ENCODE measurements at places on chromosomes 13 and 19.

- no peak for DNase-seq
Measured at GRCh38 chr13:22369840-22370239, 699.0 kb downstream of the FGF9 start.

- DNase-seq = no peak
Measured at GRCh38 chr19:49155005-49155819, at the start of gene HRC. Gene HRC (minus strand): TSS chr19:49155396. CDS start chr19:49155237, 159 bp downstream.

- peak; percentile 91 for DNase-seq
Measured at GRCh38 chr19:6236310-6237291, 43.2 kb downstream of the MLLT1 start.

DNA sequence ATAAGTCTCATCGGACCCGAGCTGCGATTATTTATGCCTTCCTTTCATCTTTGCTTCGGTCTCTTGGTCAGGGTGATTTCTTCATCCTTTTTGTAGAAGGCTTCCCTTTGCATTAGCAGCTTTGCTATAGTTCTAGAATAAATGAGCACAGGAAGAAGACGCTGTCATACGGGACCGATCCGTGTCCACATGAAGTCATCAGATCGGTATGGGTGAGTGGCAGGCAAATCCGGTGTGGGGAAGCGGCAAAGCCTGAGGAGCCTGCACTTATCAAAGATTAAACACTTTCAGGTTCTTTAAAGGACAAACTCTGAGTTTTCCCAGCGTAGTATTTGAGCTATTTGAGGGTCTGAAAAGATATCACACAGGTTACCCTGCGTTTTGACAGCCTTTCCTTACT is 119.3 kb downstream of the IRS2 start:
- DNase-seq = no peak

DNA sequence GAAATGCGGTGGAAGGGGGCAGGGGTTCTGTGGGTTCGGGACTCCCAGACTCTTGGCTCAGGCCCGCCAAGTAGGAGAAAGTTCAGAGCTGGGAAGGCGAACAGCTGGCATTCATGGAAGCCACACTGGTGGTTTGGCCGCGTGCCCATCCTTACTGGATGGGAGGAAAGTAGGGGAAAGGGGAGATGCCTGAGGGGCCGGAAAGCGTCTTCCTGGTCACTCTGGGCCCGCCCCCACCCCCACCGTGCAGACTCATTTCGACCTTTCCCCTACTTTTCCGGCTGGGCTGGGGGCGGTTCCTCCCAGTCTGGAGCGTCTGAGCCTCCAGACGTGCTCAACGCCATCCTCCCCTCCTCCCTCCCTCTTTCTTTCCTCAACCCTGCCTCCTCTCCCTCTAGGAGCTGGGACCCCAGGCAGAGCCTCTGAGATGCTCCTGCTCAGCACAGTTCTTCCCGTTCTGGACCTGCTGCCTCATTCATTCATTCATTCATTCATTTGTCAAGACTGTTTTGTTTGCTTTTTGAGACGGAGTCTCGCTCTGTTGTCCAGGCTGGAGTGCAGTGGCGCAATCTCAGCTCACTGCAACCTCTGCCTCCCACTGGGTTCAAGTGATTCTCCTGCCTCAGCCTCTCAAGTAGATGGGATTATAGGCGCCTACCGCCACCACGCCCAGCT is 3.5 kb downstream of the ANGPTL4 start:
- peak; percentile 80 for DNase-seq

DNA sequence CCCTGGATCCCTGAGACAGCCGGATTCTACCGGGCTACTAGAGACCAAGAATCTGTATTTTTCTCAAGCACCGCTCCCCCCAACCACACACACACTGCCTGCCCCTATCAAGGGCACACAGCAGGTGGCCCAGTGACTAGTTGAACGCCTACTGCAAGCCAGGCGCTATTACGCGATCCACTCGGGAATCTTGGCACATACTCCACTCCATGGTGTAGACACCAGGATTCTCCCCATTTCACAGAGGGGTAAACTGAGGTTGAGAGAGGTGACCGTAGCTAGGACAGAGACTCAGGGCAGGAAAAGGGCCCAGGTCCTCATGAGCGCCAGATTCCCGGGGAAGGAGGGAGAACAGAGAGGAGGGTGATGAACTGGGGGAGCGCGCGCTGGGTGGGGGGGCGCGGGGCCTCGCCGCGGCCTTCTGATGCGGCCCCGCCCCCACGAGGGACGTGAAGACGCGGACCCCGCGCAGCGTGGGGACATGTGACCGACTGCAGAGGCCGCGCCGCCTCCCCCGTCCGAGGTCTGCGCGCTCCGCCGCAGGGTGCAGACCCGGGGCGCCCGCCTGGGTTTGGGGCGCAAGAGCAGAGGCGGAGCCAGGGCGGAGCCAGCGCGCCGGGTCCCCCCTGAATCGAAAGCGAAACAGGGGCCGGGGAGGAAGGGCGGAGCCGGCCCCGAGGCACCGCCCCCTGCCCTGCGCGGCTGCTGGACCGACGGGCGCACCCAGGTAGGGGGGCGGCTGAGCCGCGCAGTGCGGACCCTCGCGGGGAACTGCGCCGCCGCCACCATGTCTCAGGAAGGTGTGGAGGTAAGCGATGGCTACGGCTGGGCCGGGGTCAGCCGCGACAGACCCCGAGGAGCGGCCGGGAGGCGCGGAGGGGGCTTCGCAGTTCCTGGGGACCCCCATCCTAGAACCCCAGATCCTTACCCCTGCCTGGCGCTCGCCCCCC is at the start of gene SHFL:
SHFL (plus strand) TSS at position 677 of the 950 bp plus-strand sequence; CDS start at position 788, 111 bp downstream.
- DNase-seq = peak; percentile 97

DNA sequence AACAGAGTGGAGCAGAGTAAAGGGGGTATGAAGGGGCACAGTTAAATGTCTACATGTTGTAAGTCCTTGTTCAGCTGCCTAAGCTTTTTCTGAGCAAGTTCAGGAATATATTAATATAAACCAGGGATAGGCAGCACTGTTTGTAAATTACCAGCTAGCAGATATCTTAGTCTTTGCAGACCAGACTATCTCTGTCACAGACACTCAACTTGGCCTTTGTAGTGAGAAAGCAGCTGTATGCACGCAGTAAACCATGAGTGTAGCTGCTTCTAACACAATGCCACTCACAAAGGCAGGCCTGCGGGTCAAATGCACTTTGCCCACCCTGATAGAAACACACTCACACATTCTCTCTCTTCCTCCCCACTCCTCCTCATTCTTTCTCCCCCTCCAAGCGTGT is 1016.9 kb downstream of the UQCRFS1 start:
- no peak for DNase-seq

GRCh38 chr13:46404733-46405100 is 17.7 kb upstream of the RUBCNL start:
- DNase-seq = no peak

DNA sequence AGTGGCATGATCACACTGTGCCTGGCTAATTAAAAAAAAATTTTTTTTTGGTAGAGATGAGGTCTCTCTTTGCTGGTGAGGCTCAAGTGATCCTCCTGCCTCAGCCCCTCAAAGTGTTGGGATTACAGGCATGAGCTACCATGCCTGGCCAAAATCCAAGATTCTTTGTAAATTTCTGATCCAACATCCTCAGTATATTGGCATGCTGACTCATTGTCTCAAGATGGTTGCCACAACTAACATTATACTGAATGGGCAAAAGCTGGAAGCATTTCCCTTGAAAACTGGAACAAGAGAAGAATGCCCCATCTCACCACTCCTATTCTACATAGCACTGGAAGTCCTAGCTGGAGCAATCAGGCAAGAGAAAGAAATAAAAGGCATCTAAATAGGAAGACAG is 100.0 kb downstream of the KLF5 start:
- DNase-seq = no peak

- DNase-seq = peak; percentile 84
Measured at GRCh38 chr13:114132419-114133121, at the start of gene RASA3. Gene RASA3 (minus strand): TSS chr13:114132623. CDS start chr13:114132489, 134 bp downstream.

DNA sequence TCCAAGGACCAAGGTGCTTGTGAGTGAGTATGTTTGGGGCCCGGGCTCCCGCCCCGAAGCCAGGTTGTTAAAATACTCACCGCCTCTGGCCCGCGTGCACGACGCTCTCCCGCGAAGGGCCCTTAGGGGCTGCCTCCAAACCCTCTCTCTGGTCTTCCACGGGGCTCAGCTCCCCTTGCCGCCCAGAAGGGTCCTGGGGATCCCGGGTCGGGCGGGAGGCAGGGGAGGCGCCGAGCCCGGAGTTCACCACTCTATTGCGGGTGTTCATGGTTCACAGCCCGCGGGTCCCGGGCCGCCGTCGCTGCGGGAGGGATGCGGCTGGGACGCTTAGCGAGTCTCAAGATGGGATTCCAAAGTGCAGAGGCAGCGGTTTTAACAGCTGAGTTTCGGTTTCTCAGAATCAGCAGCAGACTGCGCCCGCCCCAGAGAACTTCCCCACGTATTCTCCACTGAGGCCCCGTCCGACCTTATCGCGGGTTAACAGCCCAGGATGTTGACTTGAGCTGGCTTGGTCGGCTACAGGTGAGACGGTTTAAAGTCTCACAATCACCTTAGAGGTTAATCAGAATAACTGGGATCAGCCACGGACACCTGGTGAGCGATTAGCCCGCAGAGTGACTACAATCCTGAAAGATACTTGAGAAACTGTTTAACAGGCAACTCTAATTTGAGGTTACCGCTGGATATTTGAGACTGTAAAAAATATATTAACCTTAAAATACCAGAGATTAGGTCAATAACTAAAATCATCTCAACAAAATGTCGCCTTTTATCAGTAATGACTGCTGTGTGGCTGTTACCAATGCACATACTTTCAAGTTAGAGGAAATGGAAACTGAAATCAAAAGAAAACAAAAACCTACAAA is at the start of gene EPSTI1:
EPSTI1 (minus strand) TSS at position 344 of the 866 bp plus-strand sequence; CDS start at position 268, 76 bp downstream.
- DNase-seq = peak; percentile 75

DNA sequence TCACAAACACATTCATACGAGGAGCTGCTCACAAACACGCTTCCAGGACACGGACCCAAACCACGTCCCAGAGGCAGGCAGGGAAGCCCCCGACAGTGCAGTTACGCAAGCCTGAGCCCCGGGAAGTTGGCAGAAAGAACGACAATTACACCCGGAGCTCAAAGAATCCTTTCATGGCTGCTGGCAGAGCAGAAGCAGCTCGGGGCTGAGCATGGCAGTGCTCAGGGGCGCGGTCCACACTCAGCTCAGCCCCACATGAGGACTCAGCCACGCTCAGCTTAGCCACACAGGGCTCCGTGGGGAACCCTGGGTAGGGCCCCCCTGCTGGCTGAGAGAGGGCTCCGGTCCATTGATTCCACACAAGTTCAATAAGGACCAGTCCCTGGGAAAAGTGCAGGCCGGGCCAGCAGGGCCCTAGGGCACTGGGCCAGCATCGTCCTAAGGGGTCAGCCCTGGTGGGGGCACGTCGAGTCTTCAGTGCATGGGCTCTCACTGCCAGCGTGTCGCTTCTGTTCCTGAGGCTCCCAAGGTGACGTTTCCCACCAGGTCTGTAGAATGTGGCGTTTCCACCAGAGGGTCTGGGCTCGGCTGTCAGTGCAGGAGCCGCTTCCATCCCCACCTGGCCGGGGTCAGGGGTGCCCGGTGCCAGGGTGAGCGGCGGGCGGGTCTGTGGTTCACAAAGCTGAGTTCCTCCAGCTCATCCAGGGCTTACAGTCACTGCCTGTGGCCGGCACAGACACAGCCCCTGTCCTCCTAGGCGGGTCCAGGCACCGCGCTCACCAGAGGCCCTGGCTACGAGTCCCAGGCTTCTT is 23.1 kb downstream of the GAS6 start:
- DNase-seq = no peak

DNA sequence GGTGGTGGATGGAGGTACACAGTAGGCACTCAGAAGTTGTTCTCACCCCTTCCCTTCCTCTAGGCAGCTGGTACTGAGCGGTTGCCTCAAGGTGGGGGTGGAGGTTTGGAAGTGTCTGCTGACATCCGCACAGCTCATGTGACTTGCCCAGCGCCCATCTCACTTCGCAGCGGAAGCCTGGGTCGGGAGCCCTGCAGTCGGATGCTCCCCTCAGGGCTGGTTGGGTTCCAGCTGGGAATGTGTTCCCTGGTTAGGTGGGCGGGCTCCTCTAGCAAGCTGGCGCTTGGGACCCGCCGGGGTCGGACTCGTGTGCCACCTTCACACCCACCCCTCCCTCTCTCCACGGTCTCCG is 10.2 kb downstream of the PPP1R37 start:
- DNase-seq = peak; percentile 42

DNA sequence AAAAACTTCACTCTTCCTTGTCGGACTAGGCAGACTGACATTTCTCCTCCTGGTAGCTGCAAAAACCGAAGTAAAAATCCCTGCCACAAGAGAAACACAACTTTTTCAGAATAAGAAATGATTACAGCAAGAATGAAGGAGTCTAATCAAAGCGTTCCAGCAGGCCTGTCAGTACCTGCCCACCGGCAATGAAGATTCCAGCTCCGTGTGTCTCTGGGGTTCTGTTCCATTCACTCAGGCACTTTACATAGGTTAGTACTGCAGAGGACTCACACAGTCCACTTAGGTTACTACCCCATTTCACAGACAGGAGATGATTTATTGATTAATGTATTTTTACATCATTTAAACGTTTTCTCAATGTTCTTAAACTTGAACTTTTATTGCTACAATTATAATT is 275.5 kb downstream of the NHLRC3 start:
- DNase-seq = no peak

DNA sequence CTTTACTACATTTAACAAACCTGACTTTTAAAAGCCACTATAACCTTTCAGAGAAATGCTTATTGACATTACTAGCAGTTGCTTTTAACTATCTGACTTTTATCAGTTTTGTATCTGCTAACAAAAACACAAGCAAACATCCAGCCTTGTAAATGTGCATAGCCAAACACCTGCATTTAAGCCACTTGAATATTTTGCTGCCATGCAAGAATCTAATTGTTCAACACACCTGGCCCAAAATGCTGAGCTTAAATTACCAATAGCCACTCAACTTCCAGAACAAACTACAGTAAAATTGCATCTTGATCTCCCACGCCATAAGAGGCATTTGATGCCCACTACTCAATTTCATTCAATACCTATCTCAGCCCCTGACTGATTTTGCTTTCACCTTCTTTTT is 9.3 kb downstream of the ZIC5 start:
- DNase-seq = no peak

DNA sequence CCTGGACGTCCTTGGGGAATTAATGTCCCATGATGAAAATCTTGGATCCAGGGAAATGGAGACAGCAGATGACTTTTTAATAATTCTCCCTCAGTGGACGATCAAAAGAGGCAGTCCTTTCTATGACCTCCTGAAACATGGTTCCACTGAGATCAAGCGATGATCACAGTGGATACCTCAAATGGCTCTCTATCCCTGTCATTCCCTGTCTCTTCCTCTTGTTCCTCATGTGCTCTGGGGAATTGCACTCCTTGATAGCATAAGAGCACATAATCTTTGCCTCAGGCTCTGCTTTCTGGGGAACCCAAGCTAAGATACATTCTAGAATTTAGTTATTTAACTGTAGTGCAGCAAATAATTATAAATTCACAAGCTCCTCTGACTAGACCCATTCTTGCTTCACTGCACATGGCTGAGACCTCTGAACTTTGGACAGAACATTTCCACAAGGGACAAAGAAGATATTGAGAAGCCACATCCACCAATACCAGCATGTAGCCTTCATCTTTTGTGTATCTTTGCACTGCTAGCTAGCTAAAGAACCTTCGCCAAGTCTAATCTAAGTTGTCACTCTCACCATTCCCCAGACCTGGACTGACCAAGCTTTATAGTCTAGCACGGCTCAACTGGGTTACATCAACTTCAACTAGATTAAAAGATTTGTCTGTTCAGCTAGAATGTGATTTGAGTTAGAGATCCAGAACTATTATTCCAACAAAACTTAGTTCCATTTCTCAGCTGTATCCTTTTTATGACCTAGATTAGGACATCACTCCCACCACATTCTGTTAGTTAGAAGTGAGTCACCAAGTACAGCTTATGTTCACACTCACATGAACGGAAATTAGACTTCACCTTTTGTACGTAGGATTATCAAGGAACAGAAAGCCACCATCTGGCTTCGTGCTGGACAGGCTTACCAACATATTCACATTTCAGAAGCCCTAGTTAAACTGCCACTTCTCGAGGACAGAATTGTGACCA is 142.7 kb downstream of the SUCLA2 start:
- DNase-seq = no peak

- DNase-seq = no peak
Measured at GRCh38 chr13:31064636-31065035, 97.1 kb downstream of the HSPH1 start.
